Stimulated activated CD4-positive, alpha-beta T cell treated with anti-CD3 and anti-CD28 coated beads, Interleukin-2, amount 100 ng/mL, for 24 hours (primary cell): ENCODE measurements at places on chromosomes 3 and 15.

- DNase-seq = no peak
These were observed 22.8 kb downstream of the KCNAB1 start for GRCh38 chr3:156143136-156143535.

- no peak for DNase-seq
These were observed 39.1 kb upstream of the MEF2A start for GRCh38 chr15:99526671-99527070.

GRCh38 chr3:187445356-187445755 is 77.2 kb downstream of the RTP4 start:
- DNase-seq = no peak

DNA sequence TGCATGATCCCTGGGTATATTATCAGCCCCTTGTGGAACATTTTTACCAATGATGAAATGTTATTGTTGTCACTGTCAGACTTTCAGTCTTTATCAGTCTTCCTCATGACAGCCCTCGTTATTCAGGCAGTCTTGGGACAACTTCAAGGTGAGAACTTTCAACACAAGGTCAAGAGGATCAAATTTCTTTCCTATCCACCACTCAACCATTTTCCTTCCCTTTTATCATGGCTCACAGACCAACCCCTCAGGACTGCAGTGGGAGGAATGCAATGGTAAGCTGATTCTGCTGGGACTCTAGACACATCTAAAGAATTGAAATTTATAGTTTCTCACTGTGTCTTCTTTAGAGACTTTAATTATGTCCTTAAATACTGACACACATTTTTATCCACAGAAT is 107.0 kb upstream of the LSAMP start:
- DNase-seq = no peak

GRCh38 chr3:43093006-43093405 is 12.9 kb downstream of the POMGNT2 start:
- DNase-seq = no peak

GRCh38 chr3:3918763-3919162 is 119.5 kb downstream of the LRRN1 start:
- DNase-seq = no peak

DNA sequence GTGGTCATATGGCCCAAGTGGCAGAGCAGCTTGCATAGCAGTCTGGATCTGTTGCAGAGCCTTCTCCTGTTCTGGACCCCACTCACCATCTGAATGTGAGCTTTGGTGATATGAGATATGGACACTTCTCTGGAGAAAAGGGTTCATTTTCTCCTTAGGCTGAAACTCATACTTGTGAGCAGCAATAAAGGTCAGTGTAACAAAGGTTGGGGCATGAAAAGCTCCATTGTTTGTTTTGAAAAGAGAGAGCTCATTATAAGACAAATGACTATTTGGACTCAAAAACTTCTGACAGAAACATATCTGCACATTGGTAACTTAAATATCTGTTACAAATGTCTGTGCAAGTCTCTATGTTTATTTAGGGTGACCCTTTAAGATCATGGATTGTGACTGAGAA is 517.3 kb downstream of the MFSD1 start:
- DNase-seq = no peak

- DNase-seq = no peak
These were observed 709.4 kb downstream of the ZNF385D start for GRCh38 chr3:21041621-21042020.

DNA sequence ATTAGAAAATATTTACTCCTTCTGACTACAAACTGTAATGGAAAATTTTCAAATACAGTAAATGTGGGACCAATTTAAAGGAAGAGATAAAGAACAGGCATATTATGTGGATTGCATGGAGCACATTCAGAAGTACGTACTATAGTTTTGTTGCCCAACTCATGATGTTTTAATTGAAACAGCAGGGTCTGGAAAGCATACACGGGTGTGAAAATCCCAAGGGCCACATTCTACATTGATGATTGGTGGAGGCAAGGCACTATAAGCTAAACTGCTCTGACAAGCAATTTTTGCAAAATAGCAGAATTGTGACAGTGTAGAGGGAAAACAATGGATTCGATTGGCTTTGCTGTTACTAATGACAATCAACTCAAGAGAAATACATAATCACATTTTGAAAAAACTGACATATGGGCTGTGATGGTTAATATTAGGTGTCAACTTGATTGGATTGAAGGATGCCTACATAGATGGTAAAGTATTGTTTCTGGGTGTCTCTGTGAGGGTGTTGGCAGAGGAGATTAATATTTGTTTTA is 458.6 kb downstream of the PYDC2 start:
- no peak for DNase-seq

DNA sequence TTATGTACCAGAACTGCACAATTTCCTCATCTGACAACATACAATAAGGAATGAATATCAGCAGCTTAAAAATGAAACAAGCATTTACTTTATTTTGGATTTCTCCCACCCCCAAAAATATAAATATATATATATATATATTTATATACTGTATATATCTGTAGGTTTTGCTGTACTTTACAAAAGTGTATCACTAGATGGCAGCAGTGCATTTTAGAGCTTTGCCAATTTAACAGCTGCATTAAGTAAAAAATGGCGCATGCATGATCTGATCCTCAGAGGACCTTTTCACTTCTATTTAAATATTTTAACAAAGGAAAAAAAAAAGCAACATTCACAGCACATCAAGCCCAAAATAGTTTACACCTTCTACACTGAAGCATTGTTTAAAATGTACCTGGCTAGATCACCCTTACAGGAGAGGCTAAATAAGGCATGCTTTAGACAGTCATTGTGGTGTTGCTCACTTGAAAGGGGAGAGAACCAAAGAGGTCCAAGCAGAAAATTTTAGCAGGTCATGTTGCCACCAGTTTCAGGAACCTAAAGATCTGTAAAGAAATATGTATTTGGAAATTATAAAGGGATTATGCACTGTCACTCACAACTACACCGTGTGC is 72.6 kb downstream of the NPTN start:
- DNase-seq = no peak

- no peak for DNase-seq
These were observed 315.5 kb downstream of the NSUN3 start for GRCh38 chr3:94378322-94378721.

DNA sequence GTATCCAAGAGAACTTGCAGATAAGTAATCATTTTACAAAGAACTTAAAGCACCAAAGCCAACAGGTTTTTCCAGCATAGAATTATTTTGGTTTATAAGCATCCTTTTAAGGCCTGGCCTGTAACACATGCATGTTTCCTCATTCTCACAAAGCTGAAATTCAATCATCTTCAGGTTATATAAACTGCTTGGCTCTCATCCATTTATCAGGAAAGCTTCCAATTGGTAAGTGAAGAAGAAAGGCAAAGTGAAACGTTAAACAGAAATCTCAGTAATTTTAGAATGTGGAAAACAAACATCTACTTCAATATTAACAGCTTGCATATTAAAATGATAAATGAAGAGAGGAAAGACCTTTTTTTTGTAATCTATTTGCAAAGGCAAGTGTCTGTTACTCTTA is 1.6 kb downstream of the SERP1 start:
- DNase-seq = no peak

- no peak for DNase-seq
These were observed 4.4 kb downstream of the ARHGAP31 start for GRCh38 chr3:119298565-119298941.

DNA sequence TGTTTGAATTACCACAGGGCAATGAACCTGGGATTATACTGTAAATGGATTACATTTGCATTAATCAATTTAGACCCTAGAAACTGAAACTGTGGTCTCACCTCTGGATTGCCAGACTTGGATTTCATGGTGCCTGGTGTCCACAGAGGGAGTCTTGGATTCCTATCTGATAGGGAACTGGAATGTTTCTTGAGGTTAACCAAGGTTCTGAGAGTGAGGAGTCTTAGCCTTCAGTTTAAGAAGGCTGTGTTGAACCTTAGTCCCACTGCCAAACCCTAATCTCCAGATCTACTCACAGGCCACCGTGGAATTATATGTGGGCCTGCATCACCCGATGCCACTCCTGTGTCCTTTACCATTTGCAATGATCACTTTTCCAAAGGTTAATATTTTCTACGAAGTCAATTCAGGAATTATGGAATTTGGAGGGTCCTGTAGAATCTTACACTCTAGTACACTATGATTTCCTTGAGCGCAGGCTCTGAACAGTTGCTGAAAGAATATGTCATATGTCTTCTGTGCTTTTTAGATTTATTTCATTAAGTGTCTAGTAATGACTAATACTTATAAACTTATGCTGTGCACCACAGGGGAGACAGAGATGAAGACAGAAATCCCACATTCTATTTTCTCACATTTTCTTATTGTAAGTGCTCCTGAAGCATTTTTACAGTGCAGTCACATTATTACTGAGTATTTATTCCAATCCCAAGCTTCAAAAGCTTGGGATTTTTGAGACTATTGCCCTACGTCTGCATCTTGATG is 87.9 kb downstream of the EFL1 start:
- no peak for DNase-seq

DNA sequence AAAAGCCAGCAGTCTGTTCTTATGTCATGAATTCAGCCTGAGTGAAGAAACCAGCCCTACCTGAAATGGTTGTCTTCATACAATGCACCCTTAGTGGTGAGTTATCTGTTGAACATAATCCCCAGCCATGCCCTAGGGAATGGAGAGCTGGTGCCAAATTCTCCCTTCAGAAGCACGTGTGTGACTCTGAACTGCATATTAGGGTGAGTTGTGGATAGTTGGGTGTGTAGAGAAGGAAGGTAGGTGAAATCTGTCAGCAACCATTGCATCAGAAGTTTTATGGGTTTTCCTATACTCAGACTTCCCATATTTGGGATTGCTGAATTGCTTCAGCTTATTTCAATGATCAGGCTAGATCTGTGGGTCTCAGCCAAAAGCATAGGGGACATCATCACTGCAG is 46.5 kb upstream of the TP63 start:
- no peak for DNase-seq

GRCh38 chr3:138950006-138950644 is 3.1 kb downstream of the FOXL2NB start:
- DNase-seq = no peak
